Posterior cingulate gyrus (tissue), 11 donors: ENCODE measurements at places on chromosomes 5 and 9.

GRCh38 chr5:40495237-40495635, 184.5 kb upstream of the PTGER4 start:
- DNase-seq, result no peak

- no peak for DNase-seq
Measured at GRCh38 chr9:93492327-93492726, 38.9 kb upstream of the FAM120AOS start.

GRCh38 chr5:10480237-10480985, 38.7 kb downstream of the ROPN1L start:
- peak; percentile 46 for DNase-seq

DNA sequence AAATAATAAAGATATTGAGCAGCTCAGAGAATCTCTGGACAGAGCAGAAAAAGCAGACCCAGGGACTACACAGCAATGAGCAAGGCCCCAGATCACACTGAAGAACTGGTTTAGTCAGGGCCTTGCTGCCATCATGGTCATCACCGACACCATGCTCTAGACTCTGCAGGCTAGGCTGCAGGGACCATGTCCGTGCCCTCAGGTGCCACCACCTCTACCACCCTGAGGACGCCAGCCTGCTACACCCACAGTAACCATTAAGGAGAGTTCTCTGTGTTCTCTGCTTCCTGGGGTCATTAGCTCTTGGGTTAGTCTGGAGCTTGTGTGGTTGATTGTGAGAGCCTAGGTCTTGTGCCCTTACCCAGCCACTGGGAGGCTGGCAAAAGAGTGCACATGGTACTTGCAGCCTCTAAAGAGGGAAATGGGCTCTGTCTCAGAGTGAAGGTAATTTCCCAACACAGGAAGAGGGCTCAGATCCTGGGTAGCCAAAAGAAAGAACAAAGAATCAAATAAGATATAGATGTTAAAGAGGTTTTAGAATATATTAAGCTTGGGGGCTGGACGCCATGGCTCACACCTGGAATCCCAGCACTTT, 31.9 kb upstream of the JADE2 start:
- no peak for DNase-seq

DNA sequence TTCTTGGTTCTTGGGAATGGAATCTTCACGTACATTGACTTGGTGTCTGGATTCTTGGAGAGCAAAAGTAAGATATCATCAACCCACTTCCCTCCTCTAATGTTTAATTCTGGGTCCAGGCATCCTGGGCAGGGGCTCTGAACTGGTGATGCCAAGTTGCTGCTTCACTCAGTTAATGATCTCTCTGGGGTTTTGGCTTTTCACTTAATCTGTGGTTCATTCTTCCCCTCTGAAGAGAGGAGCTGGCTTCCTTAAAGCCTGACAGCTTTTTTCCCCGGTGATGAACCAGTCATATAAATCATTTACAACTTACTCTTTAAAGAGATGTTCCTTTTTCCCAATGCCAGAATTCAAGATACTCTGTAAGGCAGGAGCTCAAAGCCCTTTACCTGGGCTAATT, 65.9 kb downstream of the ARHGAP26 start:
- DNase-seq, result no peak

DNA sequence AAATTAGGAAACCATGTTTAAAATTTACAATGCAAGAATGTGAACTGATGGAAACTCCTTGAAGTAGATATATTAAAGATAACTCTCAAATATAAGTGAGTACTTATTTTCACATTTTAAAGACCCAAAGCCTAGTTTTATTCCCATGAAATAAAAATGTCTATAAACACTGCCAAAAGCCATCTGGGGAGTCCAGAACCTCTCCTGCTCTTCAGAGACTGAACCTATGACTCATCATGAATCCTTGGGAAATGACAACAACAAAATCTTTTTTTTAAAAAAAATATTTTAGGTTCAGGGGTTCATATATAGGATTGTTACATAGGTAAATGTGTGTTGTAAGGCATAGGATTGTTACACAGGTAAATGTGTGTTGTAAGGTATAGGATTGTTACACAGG, 33.8 kb upstream of the FYB1 start:
- DNase-seq, result no peak
